ENCODE measurements at places on chromosomes 3 and 15. TPM values are rescaled to one million over a fixed set of nuclear protein-coding genes. Genes with fewer than 3 reads are reported as not detected.

- no peaks in the 10 kb centered on the region for H3K27me3 ChIP-seq
- H3K4me1 ChIP-seq: no peaks in the 10 kb centered on the region
- H3K4me3 ChIP-seq: no peak overlapping the region
- no peaks in the 10 kb centered on the region for H3K36me3 ChIP-seq
Measured at GRCh38 chr3:86379280-86379679, 611.7 kb downstream of the VGLL3 start.

The AADAC gene
- 1.7 TPM for total RNA-seq

The SLC28A1 gene
- total RNA-seq: not detected

The GOLGA6B gene
- not detected for total RNA-seq

The FYCO1 gene
- 55.4 TPM for total RNA-seq
